Naive thymus-derived CD8-positive, alpha-beta T cell (primary cell): ENCODE measurements at places on chromosomes 13 and 19.

DNA sequence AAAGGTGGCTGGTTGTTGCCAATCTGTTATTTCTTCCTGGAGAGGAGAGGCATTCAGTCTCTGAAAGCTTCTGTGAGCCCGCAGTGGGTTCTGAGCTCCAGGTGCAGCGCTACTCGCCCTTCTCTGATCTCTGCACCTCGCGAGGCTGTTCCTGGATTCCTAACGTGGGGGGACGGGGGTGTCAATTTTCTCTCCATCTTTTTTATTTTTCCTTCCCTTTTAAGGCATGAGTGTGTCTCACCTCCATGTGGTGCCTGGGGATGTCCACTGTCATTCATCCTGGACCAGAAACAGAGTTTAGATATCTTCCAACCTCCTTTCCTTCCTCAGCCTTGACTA, 626 bp downstream of the ZNF233 start:
- no peak overlapping the region for H3K27ac ChIP-seq
- H3K27me3 ChIP-seq = no peaks in the 10 kb centered on the region
- peak overlapping the region; percentile 76 for H3K4me3 ChIP-seq
- peaks cover 4% of the 10 kb centered on the region for H3K36me3 ChIP-seq
- DNase-seq = no peak

DNA sequence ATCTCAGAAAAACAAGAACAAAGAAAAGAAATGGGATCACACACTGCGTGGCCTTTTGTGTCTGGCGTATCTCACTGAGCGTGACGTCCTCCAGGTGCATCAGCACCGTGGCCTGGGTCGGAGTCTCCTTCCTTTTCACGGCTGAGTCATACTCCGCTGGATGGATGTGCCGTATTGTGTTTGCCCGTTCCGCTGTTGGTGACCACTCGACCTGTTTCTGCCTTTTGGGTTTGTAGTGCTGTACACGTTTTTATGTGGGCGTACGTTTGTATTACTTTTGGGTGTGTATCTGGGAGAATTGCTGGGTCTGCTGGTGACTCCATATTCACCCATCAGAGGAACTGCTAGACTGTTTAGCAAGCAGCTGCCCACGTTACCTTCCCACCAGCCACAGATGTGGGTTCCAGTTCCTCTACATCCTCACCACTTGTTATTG, 11.4 kb downstream of the ARID3A start:
- H3K36me3 ChIP-seq = no peaks in the 10 kb centered on the region
- H3K4me3 ChIP-seq = peak overlapping the region; percentile 64
- H3K4me1 ChIP-seq = peaks cover 58% of the 10 kb centered on the region
- H3K27ac ChIP-seq = peak overlapping the region; percentile 94

GRCh38 chr19:46849610-46850009, 1.0 kb downstream of the AP2S1 start:
- H3K4me1 ChIP-seq = peaks cover 23% of the 10 kb centered on the region
- H3K27me3 ChIP-seq = no peaks in the 10 kb centered on the region
- no peak for DNase-seq
- H3K27ac ChIP-seq = peak overlapping the region; percentile 90

DNA sequence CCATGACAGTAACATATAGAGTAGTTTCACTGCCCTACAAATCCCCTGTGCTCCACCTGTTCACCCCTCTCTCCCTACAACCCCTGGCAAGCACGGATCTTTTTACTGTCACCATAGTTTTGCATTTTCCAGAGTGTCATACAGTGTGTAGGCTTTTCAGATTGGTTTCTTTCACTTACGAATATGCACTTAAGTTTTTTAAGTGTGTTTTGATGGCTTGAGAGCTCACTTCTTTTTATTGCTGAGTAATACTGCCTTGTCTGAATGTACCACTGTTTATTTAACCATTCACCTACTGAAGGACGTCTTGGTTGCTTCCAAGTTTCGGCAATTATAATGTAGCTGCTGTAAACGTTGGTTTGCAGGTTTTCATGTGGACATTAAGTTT, 175.1 kb downstream of the ITGBL1 start:
- peak overlapping the region; percentile 69 for H3K4me3 ChIP-seq
- DNase-seq = no peak
- peak overlapping the region; percentile 87 for H3K27ac ChIP-seq
- H3K36me3 ChIP-seq = no peaks in the 10 kb centered on the region
- H3K27me3 ChIP-seq = no peaks in the 10 kb centered on the region
- H3K4me1 ChIP-seq = peaks cover 28% of the 10 kb centered on the region

DNA sequence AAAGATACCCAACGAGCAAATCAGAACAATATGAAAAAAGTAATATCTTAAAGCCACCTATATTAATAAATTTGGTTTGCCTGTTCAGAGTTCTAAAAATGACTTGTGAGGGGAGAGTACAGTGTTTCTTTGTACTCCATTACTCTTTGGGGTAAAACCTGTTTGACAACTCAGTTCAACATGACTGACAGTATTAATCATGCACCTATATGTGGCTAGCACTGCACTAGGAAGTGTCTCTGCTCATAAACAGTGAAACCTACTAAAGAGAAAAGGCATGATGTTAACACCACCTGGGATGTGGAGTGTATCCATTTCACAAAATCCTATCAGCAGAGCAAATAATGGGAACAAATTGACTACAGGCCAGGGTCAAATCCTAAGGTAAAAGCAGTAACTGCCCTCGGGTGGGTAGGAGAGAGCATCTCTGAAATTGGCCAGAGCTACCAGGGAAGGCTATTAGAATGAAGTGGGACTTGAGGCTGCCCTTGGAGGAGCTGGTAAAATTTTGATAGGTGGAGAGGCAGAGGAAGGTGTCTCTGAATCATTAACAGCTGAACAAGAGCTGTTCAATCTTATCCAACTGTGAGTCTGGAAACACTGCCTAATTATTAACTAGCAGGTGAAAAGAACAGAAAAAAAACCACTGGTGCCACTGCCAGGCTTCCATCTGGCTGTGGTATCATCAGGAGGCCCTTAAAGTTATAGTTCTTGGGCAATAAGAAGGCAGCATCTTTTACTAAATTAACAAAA, 365.1 kb downstream of the DNAJC15 start:
- H3K27me3 ChIP-seq = peaks cover 5% of the 10 kb centered on the region
- no peaks in the 10 kb centered on the region for H3K36me3 ChIP-seq
- H3K4me3 ChIP-seq = no peak overlapping the region
- no peak for DNase-seq

DNA sequence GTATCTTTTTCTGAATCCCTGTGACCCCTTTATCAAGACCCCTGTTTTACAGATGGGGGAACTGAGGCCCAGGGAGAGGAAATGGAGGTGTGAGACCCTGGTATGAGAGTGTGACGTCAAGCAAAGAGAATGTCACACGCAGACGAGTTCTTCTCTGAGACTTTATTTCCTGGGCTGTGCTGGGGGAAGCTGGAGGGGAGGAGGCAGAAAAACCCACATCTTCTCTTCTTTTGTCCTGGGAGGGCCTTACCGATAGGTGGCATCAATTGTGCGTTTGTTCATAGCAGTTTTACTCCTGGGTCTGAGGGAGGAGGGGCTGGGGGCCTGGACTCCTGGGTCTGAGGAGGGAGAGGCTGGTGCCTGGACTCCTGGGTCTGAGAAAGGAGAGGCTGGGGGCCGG, 4.9 kb upstream of the KLK15 start:
- no peak overlapping the region for H3K27ac ChIP-seq
- peak overlapping the region; percentile 11 for H3K4me3 ChIP-seq
- DNase-seq = no peak
- peaks cover 52% of the 10 kb centered on the region for H3K27me3 ChIP-seq

- peaks cover 42% of the 10 kb centered on the region for H3K27me3 ChIP-seq
- peak overlapping the region; percentile 4 for H3K4me3 ChIP-seq
- DNase-seq = no peak
- peaks cover 6% of the 10 kb centered on the region for H3K4me1 ChIP-seq
These were observed 81.2 kb downstream of the COL4A2 start for GRCh38 chr13:110388108-110388943.

- DNase-seq = no peak
- peaks cover 5% of the 10 kb centered on the region for H3K4me1 ChIP-seq
- H3K27ac ChIP-seq = no peak overlapping the region
- H3K36me3 ChIP-seq = no peaks in the 10 kb centered on the region
These were observed 57.1 kb downstream of the TRPM4 start for GRCh38 chr19:49214701-49215100.

- H3K4me3 ChIP-seq = no peak overlapping the region
- no peaks in the 10 kb centered on the region for H3K27me3 ChIP-seq
- H3K27ac ChIP-seq = no peak overlapping the region
- DNase-seq = no peak
- peaks cover 7% of the 10 kb centered on the region for H3K4me1 ChIP-seq
These were observed 17.1 kb downstream of the ARL11 start for GRCh38 chr13:49645451-49645850.

DNA sequence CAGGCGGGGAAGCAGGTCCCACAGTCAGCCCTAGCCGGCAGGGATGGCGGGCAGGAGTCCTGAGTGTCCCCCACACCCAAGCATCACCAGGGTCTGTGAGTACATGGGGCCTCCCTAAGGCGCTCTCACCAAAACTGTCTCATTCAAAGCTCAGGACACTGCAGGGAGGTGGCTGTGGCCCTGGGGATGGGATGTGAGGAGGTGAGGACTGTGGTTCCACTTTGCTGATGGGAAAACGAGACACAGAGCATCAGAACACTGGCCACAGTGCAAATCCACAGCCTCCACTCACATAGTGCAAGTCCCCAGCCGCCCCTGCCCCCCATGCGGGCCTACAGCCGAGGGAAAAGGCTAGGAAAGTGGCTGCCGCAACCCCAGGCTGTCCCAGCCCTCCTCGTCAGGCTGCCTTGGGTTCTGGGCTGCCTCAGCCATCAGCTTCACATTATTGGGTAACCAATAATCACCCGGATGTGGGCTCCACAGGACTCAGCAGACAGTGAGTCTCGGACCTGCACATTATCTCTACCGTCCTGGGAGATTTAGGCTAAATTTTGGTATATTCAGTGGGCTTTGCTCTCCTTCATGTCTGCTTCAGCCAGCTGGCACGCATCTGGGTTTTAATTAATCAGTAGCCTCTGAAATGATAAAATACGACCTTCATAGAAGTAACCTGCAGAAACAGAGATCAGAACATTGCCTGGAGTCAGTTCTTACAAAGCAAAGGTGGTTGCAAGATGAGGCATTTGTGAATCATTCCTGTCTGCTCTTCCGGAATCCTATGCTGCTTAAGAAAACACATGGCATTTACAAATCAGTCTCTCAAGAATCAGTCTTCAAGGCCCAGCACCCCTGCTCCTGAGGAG, 77.0 kb downstream of the SOX1 start:
- H3K27ac ChIP-seq = no peak overlapping the region
- peaks cover 3% of the 10 kb centered on the region for H3K27me3 ChIP-seq
- H3K4me1 ChIP-seq = no peaks in the 10 kb centered on the region
- H3K36me3 ChIP-seq = no peaks in the 10 kb centered on the region
- no peak overlapping the region for H3K4me3 ChIP-seq
- DNase-seq = no peak

DNA sequence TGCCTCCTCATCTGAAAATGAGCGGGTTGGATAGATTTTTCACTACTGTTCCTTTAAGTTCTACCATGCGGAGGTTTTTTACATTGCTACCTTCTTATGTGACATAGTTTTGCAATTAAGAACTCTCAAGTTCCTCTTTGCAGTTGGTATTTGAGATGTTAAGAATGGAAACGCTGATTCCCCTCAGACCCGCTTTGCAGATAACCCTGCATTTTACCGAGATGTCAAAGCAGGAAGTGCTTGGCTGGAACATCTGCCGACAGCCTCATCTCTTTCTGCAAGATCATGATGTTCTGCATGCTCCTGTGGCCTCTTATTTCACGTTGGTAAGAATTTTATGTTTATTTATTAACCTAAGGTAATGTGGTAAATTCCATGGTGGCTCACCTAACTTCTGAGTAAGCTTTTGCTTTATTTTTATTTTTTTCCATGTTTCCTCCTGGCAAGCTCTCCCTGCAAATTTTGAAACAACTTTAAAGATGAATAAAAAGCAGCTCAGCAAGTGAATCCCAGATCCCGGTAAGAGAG, 22.5 kb downstream of the PABPC3 start:
- no peak overlapping the region for H3K4me3 ChIP-seq
- no peak for DNase-seq
- no peaks in the 10 kb centered on the region for H3K4me1 ChIP-seq
- peaks cover 19% of the 10 kb centered on the region for H3K36me3 ChIP-seq
- H3K27me3 ChIP-seq = peaks cover 90% of the 10 kb centered on the region
- no peak overlapping the region for H3K27ac ChIP-seq

DNA sequence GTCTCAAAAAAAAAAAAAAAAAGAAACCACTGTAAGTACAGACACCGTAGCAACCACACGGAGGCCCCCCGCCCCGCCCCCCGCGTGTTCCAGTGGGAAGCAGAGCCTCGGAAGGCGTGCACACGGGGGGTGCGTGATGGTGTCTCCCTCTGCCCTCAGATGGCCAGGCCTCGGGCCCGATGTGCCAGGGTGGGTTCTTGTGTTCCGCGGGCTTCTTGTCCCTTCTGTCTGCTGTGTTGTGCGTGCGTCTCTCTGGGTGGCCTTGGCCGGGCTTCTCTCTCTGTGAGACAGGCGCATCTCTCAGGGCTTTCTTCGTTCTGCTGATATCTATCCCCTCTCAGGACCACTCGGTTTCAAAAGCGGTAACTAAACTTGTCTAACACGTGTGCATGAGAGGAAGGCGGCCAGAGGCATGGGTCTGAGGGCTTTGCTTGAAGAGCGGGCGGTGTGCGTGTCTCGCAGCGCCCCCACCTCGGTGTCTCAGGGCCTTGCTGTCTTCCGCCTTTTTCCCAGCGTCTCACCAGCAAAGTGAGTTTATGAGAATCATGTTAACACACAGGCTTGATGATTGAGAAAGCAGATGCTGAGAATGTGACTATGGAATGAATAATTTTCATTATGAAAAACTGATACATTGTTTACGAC, 12.6 kb downstream of the ATP11A start:
- H3K36me3 ChIP-seq = peaks cover 5% of the 10 kb centered on the region
- no peak overlapping the region for H3K4me3 ChIP-seq
- H3K4me1 ChIP-seq = peaks cover 34% of the 10 kb centered on the region

DNA sequence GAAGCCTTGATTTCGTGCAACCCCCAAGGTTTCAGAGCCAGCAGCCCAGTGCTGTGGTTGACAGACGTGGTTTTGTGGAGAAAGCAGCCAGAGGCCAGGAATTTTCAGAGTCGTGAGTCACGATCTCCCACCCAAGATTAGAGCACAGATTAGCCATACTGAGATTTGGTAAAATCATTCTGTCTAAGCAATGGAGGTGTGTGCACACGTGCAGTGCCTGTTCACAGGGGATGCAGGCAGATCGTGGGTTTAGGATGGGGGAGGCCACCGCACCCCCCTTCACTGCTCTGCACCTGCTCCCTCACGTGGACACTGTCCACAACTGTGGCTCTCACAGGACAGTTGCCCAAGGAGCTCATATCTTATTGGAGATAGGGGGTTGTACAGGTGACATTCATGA, 46.6 kb upstream of the GPR183 start:
- H3K36me3 ChIP-seq = peaks cover 28% of the 10 kb centered on the region
- H3K4me1 ChIP-seq = peaks cover 95% of the 10 kb centered on the region
- H3K27me3 ChIP-seq = no peaks in the 10 kb centered on the region
- no peak for DNase-seq
- H3K4me3 ChIP-seq = no peak overlapping the region

GRCh38 chr13:94595001-94595949, 677 bp downstream of the TGDS start:
- DNase-seq = no peak
- peaks cover 18% of the 10 kb centered on the region for H3K4me1 ChIP-seq
- no peaks in the 10 kb centered on the region for H3K27me3 ChIP-seq
